ENCODE measurements at places on chromosomes 1 and 21.

DNA sequence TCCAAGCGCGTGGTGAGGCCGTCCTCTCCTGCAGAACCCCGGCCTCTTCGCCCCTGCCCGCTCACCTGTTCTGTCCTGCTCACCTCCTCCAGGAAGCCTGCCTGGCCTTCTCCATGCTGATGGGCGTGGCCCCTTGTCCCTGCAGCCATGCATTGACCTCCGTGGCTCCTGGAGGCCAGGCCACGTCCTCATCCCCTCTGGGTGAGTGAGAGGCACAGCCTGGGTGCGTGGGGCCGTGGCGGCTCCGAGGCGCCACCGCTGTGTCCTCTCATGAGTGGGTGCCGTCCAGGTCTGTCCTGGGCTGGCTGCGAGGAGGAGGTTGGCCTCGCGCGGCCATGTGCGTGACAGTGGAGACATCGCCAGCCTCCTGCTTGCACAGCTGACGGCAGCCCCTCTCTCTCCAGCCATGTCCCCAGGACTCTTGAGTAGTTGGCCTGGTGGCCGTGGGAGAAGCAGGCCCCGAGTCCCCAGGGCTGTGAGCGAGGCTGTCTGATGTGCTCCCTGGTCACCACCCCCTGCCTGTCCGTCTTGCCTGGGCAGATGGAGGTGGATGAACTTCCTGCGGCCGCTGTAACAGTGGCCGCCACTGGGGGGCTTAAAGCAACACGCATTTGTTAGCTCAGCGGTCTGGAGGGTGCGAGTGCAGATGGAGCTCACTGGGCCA is 58.1 kb downstream of the PRKCZ start:
- DNase-seq: no peak

GRCh38 chr1:226687426-226687825 is 51.7 kb downstream of the ITPKB start:
- DNase-seq: no peak

- no peak for DNase-seq
Measured at GRCh38 chr21:41813226-41813625, 46.4 kb upstream of the RIPK4 start.

- DNase-seq: no peak
Measured at GRCh38 chr1:192903142-192903541, 94.3 kb downstream of the RGS2 start.

DNA sequence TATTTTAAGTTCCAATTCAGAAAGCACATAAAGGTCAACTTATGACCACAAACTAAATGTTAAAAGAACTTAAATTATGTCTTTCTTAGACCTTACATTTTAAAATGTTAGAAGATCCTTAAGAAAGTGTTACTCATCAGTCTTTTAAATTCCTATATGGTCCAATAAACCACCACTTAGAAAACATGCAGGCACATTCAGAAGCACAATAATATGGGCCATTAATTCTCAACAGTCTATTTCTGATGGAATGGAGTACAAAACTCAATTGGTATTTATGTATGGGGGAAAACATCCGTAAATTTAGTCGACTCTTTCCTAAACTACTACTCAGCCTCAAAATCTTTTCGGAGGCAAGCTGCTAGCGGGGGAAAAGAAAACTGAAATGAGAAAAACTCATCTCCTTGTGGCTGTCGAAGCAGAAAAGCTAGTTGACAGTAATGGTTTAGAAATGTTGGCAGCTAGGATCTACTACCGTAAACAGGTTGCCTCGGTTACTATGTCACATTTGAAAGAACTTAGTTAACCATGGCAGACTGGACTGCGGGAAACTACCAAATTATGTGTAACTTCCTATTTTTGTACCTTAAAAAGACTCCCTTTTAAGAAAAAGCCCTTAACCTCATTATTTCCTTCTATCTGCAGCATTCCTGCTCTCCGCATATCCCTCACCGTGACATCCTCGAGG is 1.0 kb downstream of the TRMT1L start:
- DNase-seq: no peak

Measured in globus pallidus (tissue), 1 donor.